ENCODE measurements at places on chromosomes 5 and 9.

DNA sequence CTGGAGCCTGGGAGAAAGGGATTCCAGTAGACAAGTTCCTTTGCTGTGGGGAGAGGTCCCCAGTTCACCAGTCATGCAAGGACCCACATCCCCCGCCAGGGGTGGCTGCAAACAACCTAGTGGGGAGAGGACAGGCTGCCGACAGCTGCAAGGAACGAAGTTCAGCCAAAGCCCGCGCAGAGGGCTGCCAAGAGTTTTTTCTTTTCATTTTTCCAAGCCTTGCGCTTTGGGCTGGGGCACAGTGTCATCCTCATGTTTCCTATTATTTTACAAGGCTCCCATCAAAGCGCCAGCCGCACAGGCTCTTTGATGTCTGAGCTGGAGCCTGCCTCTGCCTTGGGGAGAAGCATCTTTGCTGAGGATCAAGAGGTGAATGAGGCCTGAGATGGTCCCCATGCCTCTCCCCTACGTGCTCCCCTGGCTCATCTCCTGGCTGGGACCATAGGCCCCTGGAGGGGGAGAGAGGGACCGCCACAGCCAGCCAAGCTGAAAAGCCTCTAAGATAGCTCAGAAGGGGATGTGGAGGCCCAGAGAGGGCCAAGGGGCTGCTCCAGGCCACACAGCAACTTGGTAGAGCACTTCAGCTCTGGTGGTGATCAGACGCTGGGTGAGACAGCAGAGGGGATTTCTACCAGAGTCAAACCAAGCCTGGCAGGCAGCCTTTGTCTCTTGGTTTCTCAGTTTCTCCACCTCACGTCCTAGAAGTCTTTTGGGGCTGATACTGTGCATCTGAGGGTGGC, 50.4 kb upstream of the SYNPO start:
- no peaks in the 10 kb centered on the region for H3K27me3 ChIP-seq
- peak; percentile 79 for DNase-seq
- H3K4me3 ChIP-seq, result no peak overlapping the region
- H3K4me1 ChIP-seq, result peaks cover 41% of the 10 kb centered on the region
- peak overlapping the region; percentile 59 for H3K27ac ChIP-seq
- no peaks in the 10 kb centered on the region for H3K36me3 ChIP-seq

- DNase-seq, result no peak
- H3K4me1 ChIP-seq, result no peaks in the 10 kb centered on the region
- H3K27ac ChIP-seq, result no peak overlapping the region
- H3K36me3 ChIP-seq, result no peaks in the 10 kb centered on the region
- H3K4me3 ChIP-seq, result no peak overlapping the region
These were observed 183.4 kb downstream of the TMC1 start for GRCh38 chr9:72704688-72705375.

- H3K4me3 ChIP-seq, result no peak overlapping the region
- no peak for DNase-seq
- H3K27ac ChIP-seq, result no peak overlapping the region
- H3K4me1 ChIP-seq, result no peaks in the 10 kb centered on the region
- no peaks in the 10 kb centered on the region for H3K36me3 ChIP-seq
- no peaks in the 10 kb centered on the region for H3K27me3 ChIP-seq
These were observed 439.1 kb upstream of the KIF2A start for GRCh38 chr5:61866930-61867329.

GRCh38 chr9:125894566-125894965, 147.4 kb downstream of the PBX3 start:
- no peak overlapping the region for H3K4me3 ChIP-seq
- no peaks in the 10 kb centered on the region for H3K27me3 ChIP-seq
- H3K4me1 ChIP-seq, result no peaks in the 10 kb centered on the region
- no peaks in the 10 kb centered on the region for H3K36me3 ChIP-seq
- no peak for DNase-seq

DNA sequence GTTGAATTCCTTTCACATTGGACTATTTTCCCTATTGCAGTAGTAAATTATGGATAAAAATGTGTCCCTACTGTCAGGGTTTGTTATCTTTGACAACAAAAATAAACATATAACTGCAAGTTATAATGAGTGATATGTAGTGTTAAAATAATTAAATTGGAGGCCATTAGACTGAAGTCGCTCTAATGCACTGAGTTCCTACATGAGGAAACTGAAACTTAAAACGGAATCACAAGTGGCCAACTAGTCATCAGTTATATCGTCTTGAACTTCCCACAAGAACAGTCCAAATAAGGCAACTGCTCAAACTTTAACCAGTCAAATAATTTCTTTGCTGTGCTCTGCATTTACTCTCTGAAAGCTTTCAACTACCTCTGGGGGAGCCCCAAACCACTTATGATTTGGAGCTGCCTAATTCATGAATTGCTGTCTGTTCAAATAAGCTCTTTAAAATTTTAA, 2.1 kb upstream of the IFT74 start:
- no peak overlapping the region for H3K4me3 ChIP-seq
- DNase-seq, result no peak
- no peaks in the 10 kb centered on the region for H3K27me3 ChIP-seq
- H3K4me1 ChIP-seq, result no peaks in the 10 kb centered on the region
- H3K36me3 ChIP-seq, result no peaks in the 10 kb centered on the region
- H3K27ac ChIP-seq, result no peak overlapping the region

DNA sequence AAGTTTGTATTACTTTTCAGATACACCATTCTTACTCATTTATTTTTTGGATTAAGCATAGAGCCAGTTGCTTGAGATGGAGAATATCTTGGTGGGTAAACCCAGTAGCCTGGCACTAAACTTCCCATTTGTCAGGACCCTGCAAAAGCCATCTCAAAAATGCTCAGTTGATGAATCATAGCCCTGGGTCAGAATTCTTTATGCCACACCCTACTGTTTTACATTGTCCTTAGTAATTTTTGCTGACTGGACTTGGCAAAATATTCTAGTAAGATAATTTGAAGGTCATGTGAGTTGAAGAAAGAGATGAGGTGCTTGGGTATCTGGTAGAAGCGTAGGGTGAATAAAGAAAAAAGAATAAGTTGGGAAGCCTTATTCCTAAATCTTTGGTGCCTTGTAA, 50.7 kb downstream of the C7 start:
- no peak overlapping the region for H3K27ac ChIP-seq
- peaks cover 7% of the 10 kb centered on the region for H3K36me3 ChIP-seq
- H3K4me3 ChIP-seq, result no peak overlapping the region
- H3K27me3 ChIP-seq, result no peaks in the 10 kb centered on the region

DNA sequence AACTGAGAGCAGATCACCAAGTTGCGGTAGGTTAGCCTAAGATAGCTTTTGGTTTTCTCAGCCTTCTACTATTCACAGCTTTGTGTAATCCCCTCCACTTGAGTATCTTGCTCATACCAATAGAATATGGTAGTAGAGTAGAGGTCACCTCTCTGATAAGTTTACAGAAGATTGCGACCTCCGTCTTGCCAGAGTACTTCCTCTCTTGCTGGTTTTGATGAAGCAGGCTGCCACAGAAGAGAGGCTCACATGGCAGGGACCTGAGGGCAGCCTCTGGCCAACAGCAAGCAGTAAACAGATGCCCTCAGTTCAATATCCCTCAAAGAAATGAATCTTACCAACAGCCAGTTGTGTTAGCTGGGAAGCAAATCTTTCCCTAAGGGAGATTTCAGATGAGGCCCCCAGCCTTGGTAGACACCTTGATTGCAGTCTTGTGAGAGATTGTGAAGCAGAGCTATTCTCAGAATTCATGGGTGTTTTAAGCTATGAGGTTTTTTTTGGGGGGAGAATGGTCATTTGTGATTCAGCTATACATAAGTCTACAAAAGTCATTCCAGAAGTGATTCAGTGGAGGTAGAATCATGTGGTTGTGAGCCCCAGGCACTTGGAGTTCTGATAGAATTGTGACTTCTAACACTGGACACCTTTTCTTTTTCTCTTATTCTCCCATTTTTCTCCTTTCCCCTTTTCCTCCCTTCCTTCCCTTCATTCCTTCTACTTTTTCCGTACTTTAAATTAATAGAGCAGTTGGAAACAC, 22.7 kb upstream of the CDKN2B start:
- H3K4me1 ChIP-seq, result no peaks in the 10 kb centered on the region
- no peaks in the 10 kb centered on the region for H3K36me3 ChIP-seq
- DNase-seq, result no peak
- no peak overlapping the region for H3K4me3 ChIP-seq
- no peak overlapping the region for H3K27ac ChIP-seq

- H3K4me3 ChIP-seq, result no peak overlapping the region
- H3K4me1 ChIP-seq, result no peaks in the 10 kb centered on the region
- no peaks in the 10 kb centered on the region for H3K36me3 ChIP-seq
- DNase-seq, result no peak
- H3K27me3 ChIP-seq, result peaks cover 3% of the 10 kb centered on the region
These were observed 73.4 kb downstream of the FBXO38 start for GRCh38 chr5:148457183-148457620.

DNA sequence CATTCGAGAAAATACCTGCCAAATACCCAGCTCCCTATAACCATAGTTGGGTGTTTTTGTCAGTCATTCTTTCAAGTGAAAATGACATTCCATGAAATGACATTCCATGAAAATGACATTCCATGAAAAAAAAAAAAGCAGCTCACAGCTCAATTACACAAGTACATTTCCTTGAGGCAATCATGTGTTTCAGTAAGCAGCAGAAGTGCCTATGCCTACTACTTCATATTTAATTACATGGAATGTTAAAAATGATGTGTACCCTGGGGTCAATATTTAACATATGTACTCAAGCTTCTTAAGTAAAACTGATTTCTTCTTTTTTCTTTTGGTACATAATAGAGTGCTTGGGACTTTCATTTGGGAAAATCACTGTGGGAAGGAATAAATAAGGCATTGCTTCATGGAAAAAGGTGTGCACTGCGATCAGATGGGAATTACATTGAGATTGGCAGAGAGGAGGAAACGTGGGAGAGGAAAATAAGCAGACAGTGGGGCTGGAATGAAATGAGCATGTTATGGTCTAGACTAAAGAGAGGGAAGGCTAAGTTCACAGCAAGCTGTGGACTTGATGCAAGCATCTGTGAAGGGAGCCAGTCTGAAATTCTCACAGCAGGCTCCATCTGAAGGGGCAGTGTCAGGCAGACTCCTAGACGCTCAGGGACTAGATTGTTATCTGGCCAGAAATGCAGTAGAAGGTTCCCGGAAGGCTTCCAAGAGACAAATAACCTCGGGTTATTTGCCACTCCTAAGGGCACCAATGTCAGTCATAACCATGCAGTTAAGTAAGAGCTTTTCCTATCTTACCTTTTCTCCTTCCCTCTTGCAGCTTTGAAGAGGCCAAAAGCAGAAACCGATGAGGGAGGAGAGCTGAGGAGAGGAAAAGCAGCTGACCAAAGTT, 15.2 kb upstream of the SPATA9 start:
- no peaks in the 10 kb centered on the region for H3K36me3 ChIP-seq
- DNase-seq, result no peak
- no peaks in the 10 kb centered on the region for H3K4me1 ChIP-seq
- no peaks in the 10 kb centered on the region for H3K27me3 ChIP-seq
- H3K4me3 ChIP-seq, result no peak overlapping the region
- H3K27ac ChIP-seq, result no peak overlapping the region

DNA sequence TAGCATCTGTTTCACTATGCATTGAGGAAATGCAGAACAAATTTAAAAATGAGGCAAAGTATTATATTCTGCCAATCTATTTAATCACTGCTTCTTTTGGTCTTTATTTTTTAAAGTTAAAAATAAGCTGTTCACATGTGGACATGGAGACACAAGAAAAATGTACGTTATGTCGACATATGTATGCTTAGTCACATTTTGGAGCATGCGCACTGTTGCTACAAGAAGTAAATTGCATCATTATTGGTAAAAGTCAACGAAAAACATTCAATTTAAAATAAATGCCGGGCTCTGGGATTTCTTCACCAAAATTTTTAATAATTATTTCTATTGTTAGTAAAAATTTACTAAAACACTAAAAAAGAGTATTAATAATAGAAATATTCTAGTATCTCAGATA, 876.3 kb upstream of the CTNND2 start:
- no peaks in the 10 kb centered on the region for H3K4me1 ChIP-seq
- H3K27me3 ChIP-seq, result no peaks in the 10 kb centered on the region
- no peaks in the 10 kb centered on the region for H3K36me3 ChIP-seq
- no peak overlapping the region for H3K4me3 ChIP-seq
- no peak overlapping the region for H3K27ac ChIP-seq

DNA sequence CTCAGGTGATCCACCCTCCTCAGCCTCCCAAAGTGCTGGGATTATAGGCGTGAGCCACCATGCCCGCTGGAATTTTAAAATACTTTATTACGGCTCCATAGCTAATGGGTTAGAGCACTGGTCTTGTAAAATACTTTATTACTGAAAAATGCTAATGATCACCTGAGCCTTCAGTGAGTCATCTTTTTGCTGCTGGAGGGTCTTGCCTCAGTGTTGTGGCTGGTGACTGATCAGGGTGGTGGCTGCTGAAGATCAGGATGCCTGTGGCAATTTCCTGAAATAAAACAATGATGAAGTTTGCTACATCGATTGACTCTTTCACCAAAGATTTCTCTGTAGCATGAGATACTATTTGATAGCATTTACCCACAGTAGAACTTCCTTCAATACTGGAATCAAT, 26.0 kb upstream of the GNE start:
- H3K27ac ChIP-seq, result no peak overlapping the region
- H3K36me3 ChIP-seq, result no peaks in the 10 kb centered on the region
- no peak for DNase-seq
- H3K27me3 ChIP-seq, result no peaks in the 10 kb centered on the region
- no peaks in the 10 kb centered on the region for H3K4me1 ChIP-seq

- H3K4me1 ChIP-seq, result no peaks in the 10 kb centered on the region
- H3K27me3 ChIP-seq, result no peaks in the 10 kb centered on the region
- H3K36me3 ChIP-seq, result no peaks in the 10 kb centered on the region
These were observed 23.1 kb upstream of the NSMF start for GRCh38 chr9:137482094-137482781.

DNA sequence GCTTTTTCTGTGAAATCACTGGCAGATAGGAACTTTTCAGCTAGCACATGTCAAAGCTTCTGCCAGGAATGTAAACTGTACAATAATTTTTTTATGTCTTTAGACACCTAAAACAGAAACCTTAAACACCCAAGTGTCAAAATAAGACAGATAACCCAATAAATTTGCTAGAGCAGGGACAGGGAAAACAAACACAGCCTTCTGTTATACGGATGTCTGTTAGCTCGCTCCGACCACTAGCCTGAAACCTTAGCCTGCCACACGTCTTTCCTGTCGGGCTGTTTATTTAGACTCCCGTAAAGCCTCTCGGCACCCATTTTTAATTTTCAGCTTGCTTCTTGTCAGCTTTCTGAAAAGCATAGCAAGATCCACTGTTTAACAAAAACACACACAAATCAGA, 355.4 kb upstream of the SLC24A2 start:
- DNase-seq, result no peak
- no peaks in the 10 kb centered on the region for H3K27me3 ChIP-seq
- no peaks in the 10 kb centered on the region for H3K36me3 ChIP-seq
- no peak overlapping the region for H3K27ac ChIP-seq

DNA sequence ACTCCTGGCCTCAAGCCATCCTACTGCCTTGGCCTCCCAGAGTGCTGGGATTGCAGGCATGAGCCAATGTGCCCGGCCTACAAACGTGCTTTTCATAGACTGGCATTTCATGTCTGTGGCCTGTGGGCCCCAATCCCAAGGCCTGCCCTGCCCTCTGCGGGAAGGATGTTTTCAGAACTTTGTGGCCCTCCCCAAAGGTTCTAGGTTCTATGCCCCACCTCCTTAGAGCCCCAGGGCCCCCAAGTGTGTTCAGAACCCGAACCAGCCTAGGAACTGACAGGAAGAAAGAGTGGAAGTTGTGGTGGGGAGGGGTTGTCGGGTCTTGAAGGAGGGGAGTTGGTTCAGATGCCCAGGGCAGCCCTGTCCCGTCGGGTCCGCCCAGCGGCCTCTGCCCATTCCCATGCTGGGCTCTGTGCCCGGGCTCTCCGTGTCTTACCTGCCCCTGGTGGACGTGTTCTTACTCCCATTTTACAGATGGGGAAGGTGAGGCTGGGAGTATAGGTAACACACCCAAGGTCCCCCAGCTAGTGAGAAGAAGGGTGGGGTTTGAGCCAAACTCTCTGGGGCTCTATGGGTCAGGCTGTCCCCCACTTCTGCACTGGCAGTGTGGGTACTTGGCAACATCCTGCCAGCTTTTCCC, 175.8 kb upstream of the IER5L start:
- no peaks in the 10 kb centered on the region for H3K36me3 ChIP-seq
- peak overlapping the region; percentile 62 for H3K27ac ChIP-seq
- no peak for DNase-seq

All from tibial artery (tissue), 4 donors.